Activated CD4-positive, CD25-positive, alpha-beta regulatory T cell (primary cell): ENCODE measurements at places on chromosomes 5 and 9.

GRCh38 chr9:16341177-16341576, 529.3 kb downstream of the BNC2 start:
- no peak for DNase-seq

- DNase-seq: no peak
Measured at GRCh38 chr5:115317320-115317719, 20.9 kb upstream of the CCDC112 start.

DNA sequence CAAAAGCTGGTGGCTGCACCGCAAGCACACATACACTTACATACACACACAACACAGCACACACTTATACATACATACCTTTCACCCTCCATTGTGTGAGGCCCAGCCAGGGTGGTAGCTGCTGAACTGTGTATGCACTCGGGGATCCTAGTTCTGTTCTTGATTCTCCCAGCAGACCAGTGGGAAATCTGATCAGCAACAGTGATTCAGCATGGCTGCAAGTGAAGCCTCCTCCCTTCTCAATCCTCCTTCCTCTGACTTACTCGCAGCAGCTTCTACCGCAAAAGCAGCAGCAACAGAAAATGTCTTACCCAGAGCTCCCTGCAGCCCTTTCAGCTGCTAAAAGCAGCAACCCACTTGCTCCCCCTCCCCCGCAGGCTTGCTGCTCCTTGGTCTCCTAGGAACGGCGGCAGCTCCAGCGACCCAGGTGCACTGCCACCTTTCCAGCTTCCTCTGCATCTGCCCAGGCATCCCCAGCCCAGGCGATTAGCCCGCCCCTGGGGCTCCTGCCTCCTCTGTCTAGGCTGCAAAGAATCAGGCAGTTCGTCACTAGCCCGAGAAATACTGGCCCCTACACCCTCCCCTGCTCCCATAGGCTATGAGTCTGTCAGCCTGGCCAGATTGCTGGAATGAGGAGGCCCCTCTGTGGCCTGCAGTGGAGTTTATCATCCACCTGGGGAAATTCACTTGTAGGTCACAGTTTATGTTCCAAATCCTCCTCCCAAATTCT, at the start of gene KLHL3:
Gene KLHL3 (minus strand): TSS at position 535 of the 730 bp plus-strand sequence. CDS start 443 bp downstream, at position 92.
- DNase-seq: no peak

GRCh38 chr9:35774907-35775635, 16.3 kb upstream of the NPR2 start:
- DNase-seq: no peak

- DNase-seq: no peak
Measured at GRCh38 chr5:41193456-41194205, 19.7 kb downstream of the C6 start.

- DNase-seq: no peak
Measured at GRCh38 chr5:41797662-41798061, 72.6 kb downstream of the OXCT1 start.

DNA sequence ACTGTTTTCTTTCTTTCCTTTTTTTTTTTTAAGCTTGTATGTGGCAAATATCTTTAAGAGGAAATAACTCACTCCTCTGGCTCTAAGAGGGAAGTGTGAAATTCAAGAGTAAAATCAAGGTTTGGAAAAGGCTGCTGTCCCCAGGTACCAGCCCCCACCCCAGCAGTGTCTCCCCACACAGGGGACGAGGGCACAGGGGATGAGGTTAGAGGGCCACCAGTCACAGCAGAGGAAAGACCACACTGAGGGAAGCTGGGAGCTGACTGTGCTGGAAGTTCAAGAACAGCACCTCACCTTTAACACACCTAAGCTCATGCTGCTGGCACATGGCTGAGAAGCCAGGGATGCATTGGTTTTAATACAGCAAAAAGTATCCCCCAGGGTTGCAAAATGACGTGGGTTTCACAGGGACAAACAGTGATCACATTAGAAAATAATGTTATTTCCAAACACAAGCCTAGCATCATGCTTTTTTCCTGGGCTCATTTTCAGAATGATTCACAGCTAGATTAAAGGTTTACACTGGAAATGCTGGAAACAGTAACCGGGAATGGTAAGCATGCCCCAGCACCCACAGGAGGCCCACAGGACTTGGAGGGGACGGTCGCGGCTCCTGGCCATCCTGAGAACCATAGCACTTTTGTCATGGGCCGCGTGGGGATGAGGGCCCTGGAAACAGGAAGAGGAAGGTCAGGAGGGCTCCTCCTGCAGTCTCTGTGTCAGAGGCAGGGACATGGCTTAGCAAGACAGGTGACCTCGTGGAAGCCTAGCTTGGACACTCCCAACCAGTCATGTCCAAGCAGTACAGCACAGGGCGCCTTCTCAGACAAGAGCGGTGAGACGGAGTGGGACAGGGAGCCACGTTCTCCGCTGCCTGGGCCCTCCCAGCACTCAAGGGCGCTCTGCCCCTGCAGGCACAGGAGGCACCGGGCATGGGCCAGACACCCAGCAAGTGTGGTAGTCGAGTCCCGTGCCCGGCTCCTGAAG, 6.9 kb downstream of the LPCAT1 start:
- no peak for DNase-seq

GRCh38 chr9:134267881-134268724, 58.2 kb upstream of the RXRA start:
- DNase-seq: no peak

DNA sequence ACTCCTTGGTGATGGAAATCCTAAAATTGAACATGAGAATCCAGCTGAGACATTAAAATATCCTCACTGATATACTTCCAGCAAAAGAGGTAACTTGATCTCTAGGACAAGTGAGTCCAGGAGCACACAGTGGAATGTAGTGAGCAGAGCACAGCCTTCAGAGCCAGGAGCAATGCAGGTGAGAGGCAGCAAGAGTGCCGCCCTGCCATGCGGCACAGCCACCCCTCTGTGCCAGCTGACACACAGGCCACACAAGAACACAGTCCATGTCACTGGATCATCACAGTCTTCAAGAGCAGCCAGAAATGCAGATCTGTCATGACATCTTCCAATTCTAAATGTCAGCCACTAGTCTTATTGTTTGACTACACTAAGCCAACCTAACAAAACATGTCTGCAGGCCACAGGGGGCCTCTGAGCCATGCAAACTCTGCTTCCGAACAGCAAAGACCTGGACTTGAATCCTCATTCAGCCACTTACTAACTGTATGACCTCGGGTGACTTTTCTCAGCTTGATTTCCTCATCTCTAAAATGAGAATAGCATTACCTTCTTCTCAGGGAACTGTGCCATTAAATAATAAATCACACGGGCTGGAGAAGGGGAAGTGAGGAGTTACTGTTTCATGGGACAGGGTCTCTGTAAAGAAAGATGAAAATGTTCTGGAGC, 47.0 kb downstream of the CCDC125 start:
- no peak for DNase-seq

DNA sequence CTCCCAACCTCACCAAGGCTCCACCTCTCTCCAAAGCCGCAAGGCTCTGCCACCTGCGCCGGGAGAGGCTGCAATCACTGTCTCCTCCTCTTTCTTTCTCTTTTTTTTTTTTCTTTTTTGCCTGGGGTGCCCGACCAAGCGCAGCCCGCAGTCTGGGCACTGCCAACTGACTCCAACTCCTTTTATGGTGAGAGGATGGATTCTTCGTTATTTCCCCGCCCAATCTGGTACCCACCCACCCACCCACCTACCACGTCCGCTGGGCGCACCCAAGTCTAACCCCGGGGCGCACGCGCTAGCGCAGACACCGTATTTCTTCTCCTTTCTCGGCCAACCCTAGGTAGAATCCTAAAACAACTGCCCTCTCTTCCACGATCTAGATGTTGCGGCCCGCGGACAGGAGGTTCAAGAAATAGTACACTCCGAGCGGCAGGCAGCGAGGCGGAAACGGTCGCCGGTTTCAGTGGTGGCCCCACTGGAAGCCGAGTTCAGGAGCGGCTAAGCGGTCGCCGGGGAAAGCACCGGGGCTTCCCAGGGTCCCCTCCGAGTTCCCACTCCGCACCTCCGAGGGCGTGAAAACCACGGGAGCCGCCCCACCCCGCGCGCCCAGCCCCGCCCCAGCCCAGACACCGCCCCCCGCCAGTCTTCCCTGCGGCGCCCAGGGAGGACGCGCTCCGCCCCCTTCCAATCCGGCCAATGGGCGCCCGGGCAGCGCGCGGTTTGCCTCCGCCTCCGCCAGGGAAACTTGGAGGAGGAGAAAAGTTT, 385 bp upstream of the PTGER4 start:
- peak; percentile 60 for DNase-seq

GRCh38 chr5:98576275-98576674, 197.2 kb upstream of the RGMB start:
- no peak for DNase-seq

DNA sequence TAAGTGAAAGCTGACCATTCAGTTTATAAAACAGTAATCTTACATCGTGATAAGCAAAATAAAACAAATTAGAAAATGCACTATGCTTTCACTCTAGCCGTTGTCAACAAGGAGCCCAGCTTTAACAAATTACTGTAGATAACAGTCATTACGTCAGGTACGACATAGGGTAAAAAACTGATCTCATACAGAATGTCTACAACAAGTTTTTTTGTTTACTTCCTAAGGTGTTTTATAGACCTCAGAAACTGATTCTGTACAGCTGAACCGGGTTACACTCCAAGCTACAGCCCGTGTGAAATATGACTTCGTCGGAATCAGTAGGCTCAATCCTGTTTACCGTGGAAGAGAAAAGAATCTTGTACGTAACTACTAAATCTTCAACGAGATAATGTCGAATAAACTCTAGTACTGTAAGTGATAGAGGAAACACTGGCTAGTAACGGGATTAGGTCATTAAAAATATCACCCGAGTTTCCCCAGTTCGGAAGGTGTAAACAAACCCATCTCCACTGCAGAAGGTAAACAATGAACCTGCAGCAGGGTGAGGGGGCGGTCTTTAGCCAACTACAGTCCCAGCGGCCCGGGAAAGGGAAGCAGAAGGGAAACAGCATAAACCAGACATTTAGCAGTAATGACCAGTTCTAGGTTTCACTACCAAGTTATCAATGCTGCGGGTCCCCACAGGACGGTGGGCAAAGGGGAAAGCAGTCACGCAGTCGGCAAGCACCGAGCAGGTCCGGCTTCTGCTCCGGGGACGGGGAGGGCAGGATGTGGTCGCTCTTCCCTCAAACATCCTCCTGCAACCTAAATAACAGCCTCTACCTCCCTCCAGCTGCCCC, 1.1 kb downstream of the RICTOR start:
- DNase-seq: no peak

DNA sequence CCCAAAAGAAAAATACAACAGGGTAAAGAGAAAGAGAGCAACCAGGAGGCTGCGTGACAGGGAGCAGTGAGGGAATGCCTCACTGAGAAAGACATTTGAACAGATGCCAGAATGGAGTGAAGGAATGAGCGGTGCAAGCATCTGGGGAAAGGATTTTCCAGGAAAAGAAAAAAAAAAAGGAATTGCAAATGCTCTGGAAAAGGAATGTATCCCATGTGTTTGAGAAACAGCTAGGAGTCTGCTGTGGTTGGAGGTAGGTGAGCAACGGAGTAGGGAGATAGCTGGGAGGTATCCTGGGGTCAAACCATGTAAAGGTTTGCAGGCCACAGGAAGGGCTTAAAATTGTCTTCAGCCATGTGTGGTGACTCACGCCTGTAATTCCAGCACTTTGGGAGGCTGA, 23.6 kb upstream of the CEMIP2 start:
- no peak for DNase-seq

DNA sequence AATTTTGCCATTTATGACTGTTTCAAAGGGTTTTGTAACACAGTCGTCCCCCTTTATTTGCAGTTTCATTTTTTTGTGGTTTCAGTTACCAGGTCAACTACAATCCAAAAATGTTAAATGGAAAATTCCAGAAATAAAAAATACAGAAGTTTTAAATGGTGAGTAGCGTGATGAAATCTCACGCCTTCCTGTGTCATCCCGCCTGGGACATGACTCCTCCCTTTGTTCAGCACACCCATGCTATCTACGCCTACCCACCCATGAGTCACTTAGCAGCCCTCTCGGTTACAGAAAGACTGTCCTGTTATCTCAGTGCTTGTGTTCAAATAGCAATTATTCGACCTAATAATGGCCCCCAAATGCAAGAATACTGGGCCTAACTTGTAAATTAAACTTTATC, 765.3 kb upstream of the ADAMTS16 start:
- no peak for DNase-seq

GRCh38 chr9:116190637-116191396, 37.2 kb downstream of the PAPPA start:
- DNase-seq: no peak

DNA sequence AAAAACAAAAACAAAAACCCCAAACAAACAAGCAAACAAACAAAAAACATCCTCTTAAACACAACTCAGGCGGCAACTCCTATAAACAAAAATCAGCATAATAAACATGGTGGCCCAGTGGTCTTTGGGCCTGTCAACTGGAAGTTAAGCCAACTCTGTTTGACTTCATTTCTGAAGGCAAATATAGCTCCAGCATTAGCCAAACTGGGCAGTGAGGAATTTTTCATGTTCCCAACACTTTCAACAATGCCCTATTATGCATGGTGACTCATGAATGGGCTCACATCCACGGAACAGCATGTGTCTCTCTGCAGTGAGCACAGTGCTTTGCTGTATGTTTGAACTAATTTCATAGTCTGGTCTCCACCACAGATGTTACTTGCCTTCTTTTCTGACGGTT, 143.9 kb upstream of the STC2 start:
- no peak for DNase-seq

GRCh38 chr5:106241409-106241808, 1429.3 kb downstream of the EFNA5 start:
- no peak for DNase-seq

DNA sequence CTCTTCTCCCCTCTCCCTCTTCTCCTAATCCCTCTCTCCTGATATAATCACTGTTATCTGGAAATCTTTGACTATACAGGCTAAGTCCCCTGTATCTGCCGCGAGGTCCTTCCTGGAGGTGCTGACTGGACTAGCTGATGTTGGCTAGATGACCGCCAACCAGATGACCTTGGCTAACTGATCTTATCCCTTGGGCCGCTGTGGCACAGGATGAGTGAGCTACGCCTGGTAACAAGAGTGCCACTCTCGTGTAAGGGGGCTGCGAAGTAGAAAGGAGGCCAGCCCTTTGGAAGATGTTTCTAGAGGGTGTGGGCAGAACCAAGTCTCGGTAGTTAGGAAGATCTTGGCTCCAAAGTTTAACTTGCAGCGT, 345 bp upstream of the PRRC1 start:
- no peak for DNase-seq

- no peak for DNase-seq
Measured at GRCh38 chr9:132401824-132402223, 4.8 kb downstream of the TTF1 start.

DNA sequence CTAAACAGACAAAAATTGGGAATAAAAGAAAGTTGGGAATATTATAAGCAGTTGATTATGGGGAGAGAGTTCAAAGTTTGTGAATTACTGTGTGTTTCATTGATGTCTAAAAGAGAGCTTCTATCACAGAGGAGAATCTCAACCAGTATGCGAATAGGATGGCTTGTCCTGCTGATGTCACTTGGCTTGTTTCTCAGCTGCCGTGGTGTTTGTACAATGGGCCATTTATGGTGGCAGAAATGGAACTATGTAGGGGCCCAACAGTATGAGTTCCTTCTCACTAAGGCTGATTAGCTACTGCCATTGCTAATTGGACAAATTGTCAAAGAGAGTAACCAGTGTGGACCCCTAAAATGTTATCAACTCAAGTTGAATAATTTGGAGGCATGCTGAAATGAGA, 103.9 kb downstream of the ST8SIA4 start:
- DNase-seq: no peak
